ENCODE measurements at places on chromosomes 7 and 10.
A peak's percentile ranks its signal among the peaks of the same experiment; 100 is the strongest.

- DNase-seq = no peak
Observed at GRCh38 chr10:90592638-90593302, 265.1 kb downstream of the HTR7 start.

- DNase-seq = no peak
Observed at GRCh38 chr7:146262527-146262926, 145.9 kb downstream of the CNTNAP2 start.

GRCh38 chr7:94656925-94657731 lies 1.2 kb upstream of the SGCE start:
- DNase-seq = no peak

- DNase-seq = no peak
Observed at GRCh38 chr7:98988641-98989040, 110.3 kb downstream of the TRRAP start.

- DNase-seq = no peak
Observed at GRCh38 chr10:16117305-16117695, 257.0 kb upstream of the MINDY3 start.

DNA sequence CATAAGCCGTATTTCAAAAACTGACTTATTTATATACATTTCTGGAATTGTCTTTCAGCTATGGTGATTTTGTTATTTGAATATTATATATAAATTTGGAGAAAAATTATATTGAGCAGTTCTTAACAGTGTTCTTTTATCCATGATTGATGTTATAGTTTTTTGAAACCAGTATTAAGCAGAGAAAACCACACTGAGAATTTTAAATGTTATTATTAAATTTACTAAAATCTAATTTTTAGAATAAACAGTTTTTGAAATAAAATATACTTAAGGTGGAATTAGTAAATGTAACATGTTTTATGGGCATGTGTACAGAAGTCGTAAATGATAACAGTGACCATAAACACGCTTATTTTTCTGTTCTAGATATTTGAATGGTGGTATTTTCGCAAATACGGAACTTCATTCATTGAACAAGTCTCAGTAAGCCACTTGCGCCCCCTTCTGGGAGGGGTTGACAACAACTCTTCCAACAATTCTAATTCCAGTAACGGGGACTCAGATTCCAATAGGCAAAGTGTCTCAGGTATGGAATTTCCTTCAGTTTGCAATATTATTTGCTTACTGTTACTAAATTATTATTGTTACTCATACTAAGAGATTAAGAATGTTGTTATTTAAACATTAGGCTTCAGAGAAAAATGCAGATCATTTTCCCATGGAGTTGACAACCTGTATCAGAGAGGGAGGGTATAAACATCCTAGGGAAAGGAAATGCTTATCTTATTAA lies 166.1 kb downstream of the ST7 start:
- peak; percentile 66 for DNase-seq

DNA sequence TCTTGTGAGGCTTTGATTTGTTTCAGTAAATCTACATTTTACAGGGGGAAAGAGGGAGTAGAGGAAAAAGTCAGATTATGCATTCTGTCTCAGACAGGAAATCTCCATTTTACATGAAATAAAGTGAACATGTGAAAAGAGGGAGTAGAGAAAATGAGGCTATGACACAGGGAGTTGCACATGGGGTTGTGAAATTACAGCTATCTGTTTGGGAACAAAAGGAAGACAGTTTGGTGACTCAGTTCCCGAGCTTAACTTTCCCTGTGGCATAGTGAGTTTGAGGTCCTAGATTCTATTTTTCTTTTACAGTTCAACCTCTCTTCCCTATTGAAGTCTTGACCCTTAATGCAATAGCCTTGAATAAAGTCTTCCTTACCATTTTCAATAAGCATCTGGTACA lies 63.2 kb upstream of the AGR3 start:
- DNase-seq = no peak

GRCh38 chr10:32982911-32983909 lies 25.2 kb upstream of the ITGB1 start:
- DNase-seq = no peak

DNA sequence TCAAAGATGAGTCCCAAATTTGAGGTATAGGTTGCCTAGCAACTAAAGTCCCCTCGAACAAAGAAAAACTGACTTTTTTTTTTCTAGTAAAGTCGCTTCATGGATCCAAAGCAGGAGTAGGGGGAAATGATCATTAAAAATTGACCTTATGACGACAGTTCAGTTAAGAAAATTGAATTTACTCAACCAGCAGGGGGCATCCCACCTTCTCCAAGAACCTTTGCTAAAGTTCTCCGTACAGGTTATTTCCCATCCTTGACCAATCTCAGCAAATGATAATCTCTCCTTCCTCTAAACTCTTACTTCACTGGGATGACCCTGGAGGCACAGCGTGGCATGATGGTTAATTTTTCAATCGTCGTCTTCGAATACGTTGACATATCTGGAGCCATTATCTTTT lies 228.3 kb downstream of the CALN1 start:
- DNase-seq = no peak

- no peak for DNase-seq
Observed at GRCh38 chr7:82395147-82395546, 48.4 kb downstream of the CACNA2D1 start.

- no peak for DNase-seq
Observed at GRCh38 chr10:70551466-70551865, 51.1 kb downstream of the PRF1 start.

- DNase-seq = no peak
Observed at GRCh38 chr10:5043716-5044115, 40.1 kb upstream of the AKR1C2 start.

DNA sequence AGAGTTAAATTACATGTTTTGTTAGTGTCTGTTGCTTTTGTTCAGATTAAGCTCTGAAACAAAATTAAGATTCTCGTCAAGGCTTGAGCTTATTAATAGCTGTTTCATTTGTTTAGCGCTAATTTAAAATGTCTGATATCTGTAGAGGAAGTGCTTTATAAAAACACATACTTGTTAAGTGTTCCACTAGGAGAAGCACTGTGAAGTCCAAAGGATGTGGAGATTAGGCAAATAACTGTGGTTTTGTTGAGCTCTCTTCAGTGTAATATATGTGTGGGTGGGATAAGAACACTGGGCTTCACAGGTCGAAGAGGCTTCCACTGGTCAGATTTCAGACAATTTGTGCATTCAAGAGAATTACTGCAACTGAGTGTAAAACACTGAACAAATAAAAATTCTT lies 242.0 kb downstream of the AUTS2 start:
- DNase-seq = no peak

DNA sequence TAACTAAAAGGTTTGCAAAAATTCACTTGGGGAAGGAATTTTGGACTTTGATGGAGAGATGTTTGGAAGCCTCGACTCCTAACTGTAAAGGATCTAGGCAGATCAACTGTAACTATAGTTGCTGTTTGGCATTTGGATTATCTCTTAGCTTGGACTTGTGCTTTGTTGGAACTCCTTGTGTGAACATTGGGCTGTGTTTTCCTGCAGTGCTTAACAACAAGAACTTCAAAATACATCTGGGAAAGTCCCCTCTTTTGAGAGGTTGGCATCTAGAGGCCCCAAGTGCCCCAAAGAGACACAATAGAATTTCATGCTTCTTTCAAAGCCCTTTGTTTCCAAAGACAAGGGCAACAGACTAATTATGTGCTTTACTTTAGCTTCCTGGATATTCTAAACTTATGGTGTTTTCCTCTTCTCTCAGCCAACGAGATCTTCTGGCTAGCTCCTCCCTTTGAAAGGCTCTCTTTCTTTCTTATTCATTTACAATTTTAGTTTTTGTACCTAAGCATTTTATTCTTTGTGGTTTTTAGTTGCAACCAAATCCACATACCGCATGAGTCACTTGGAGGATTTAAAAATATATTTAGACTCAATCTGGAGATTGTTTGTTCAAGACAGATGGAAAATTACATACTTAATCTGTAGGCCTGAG lies 11.6 kb downstream of the ABCA13 start:
- DNase-seq = no peak

DNA sequence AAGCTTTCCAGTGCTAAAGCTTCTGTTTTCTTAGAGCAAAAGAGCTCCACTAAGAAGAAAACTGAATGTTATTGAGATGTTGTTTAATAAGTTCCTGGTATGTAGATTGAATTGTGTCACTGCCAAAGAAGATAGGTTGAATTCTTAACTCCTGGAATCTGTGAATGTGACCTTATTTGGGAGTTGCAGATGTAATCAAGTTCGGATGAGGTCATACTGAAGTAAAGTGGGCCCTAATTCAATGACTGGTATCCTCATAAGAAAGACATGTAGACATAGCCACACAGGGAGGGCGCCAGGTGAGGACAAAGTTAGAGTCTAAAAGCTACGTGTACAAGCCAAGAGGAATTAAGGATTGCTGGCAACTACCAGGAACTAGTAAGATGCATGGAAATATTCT lies 732.1 kb upstream of the C7orf33 start:
- DNase-seq = no peak

GRCh38 chr10:83253011-83253671 lies 886.2 kb upstream of the GHITM start:
- no peak for DNase-seq

DNA sequence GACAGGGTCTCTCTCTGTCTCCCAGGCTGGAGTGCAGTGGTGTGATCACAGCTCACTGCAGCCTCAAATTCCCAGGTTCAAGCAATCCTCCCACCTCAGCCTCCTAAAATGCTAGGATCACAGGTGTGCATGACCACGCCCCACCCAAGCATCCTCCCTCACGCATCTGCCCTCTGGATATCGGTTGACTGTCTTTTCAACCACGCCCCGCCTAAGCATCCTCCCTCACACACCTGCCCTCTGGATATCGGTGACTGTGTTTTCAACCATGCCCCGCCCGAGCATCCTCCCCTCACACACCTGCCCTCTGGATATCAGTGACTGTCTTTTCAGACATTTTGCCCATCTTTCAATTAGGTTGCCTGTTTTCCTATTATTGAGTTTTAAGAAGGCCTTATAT lies 140.5 kb downstream of the MAD1L1 start:
- DNase-seq = no peak

GRCh38 chr7:1459920-1460820 lies 900 bp upstream of the MICALL2 start:
- DNase-seq = no peak

DNA sequence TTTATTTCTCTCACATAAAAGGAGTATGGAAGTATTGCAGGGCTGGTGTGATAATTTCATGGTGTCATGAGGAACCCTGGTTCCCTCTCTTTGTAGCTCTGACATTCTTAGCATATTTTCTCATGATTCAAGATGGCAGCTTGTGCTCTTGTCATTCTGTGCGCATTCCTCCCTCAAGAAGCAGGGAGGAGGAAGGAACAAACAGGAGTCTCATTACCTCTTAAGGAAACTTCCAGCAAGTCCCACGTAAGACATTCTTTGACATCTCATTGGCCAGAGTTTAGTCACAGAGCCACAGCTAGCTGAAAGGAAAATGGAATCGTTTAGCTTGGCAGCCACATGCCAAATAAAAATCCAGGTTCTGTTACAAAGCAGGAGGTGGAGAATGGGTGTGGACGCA lies 546.8 kb downstream of the LRMDA start:
- DNase-seq = no peak

DNA sequence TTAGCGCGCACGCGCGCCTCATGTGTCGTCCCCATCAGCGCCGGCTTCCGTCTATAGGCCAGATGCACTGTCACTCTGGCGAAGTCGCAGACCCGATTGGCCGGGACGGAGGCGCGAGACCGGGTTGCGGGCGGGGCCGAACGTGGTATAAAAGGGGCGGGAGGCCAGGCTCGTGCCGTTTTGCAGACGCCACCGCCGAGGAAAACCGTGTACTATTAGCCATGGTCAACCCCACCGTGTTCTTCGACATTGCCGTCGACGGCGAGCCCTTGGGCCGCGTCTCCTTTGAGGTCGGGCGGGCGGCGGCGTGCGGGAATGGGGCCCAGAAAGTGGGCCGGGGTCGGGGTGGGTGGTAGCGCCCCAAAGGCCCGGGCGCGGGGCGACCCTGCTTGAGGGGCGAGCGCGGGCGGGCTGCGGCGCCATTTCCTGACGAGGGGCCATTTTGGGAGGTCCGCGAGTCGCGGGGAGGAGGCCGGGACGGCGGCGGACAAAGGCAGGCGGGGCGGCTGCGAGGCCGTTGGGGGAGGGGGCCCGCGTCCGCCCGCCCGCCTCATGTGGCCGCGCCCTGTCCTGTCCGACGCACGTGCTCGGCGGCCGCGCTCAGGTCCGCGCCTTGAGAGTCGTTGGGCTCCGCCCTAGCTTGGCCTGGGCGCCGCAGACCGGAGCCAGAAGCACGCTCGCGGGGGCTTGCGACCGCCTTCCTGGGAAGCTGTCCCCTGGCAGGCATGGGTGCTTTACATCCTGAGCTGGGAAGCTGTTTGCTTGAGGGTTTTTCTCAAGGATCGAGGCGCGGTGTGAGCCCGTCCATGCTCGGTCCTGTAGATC lies at the start of gene PPIA:
Gene PPIA, plus strand, starts transcription at position 178 of the 825 bp plus-strand sequence. Its CDS starts 44 bp downstream, at position 222.
- DNase-seq = peak; percentile 97

- DNase-seq = no peak
Observed at GRCh38 chr7:80481196-80481884, 30.5 kb downstream of the GNAT3 start.

- no peak for DNase-seq
Observed at GRCh38 chr7:95586951-95587301, 9.4 kb downstream of the PDK4 start.

DNA sequence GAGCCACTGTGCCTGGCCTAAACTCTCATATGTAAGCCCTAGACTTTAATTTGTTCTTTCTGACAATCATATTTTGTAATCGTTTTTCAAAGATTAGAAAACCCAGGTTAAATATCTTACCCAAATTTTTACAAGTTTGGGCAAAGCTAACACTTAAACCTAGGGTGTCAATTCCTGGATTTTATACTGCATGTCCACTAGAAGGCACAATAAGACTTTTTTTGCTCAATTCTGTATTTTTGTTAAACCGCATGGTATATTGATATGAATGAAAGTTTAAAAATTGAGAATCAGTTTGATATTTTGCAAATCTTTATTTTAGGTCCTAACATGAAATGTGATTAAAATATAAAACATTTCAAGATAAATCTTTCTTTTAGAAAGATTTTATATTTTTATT lies 29.3 kb downstream of the DYNC2I1 start:
- no peak for DNase-seq

GRCh38 chr7:140165422-140165821 lies 11.4 kb downstream of the KDM7A start:
- no peak for DNase-seq

GRCh38 chr7:67618556-67619162 lies 622.0 kb downstream of the TYW1 start:
- DNase-seq = no peak

GRCh38 chr10:83127942-83128575 lies 1011.2 kb upstream of the GHITM start:
- DNase-seq = no peak

DNA sequence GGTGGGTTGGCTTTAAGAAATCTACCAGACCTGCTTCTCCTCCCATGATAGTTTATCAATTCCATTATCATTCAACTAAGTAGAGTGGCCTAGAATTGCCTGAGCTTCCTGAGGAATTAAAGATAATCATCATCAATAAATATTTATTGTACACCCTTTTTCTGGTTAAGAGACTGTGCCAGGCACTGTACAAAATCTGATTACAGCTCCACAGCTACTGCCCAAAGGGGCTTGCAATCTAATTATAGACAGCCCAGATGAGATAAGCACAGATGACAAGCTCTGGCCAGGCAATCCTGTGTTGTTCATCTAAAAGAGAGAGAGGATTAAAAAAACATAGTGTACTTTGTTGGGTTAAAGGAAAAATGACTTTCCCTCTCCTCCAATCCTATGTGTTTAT lies 586.4 kb downstream of the GATA3 start:
- DNase-seq = no peak

All from activated naive CD4-positive, alpha-beta T cell (primary cell).